ENCODE measurements at places on chromosomes 11 and 22. TPM values are rescaled to one million over a fixed set of nuclear protein-coding genes. Genes with fewer than 3 reads are reported as not detected.

CEP126 gene
- 9.4 TPM for total RNA-seq

CRYBB3 gene
- total RNA-seq, result not detected

- no peak for DNase-seq
Observed at GRCh38 chr11:115678942-115679341, 174.7 kb upstream of the CADM1 start.

CCDC73 gene
- total RNA-seq, result not detected

GRCh38 chr22:40805239-40805638 lies 13.9 kb downstream of the SLC25A17 start:
- DNase-seq, result no peak

MUC5AC gene
- total RNA-seq, result not detected

KDM4E gene
- total RNA-seq, result not detected

APOL1 gene
- total RNA-seq, result 1.4 TPM

FXYD2 gene
- total RNA-seq, result 0.62 TPM

PCSK7 gene
- total RNA-seq, result 24.0 TPM

CHRM1 gene
- total RNA-seq, result 12.3 TPM
